ENCODE measurements at places on chromosomes 7 and 10.

DNA sequence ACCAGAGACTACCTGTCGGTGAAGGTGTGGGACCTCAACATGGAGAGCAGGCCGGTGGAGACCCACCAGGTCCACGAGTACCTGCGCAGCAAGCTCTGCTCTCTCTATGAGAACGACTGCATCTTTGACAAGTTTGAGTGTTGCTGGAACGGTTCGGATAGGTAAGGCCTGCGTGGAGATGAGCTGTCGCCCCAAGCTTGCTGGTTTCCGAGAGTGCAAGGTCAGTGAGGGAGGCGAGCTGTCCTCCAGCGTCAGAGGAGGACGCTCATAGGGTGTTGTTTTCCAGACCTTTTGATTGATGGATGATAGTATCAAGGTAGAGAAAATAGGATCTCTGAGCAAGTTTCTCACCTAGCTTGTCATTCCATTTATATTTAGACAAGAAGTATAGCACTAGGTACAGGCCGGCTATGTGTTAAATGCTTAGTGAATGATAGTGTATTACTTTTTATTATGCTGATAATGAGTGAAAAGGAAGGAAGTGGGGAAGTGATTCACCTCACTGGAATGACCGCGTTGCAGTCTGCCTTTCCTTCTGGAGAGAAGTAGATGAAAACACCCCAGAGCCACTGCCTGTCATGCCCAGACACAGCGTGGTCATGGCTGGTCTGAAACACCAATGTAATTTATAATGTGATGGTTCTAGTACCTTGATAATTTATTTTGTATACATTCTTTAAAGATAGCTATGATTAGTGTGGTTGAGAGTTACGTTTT, 33.9 kb downstream of the BNIP3 start:
- DNase-seq = no peak

GRCh38 chr7:40644454-40645188, 509.8 kb downstream of the SUGCT start:
- DNase-seq = no peak

DNA sequence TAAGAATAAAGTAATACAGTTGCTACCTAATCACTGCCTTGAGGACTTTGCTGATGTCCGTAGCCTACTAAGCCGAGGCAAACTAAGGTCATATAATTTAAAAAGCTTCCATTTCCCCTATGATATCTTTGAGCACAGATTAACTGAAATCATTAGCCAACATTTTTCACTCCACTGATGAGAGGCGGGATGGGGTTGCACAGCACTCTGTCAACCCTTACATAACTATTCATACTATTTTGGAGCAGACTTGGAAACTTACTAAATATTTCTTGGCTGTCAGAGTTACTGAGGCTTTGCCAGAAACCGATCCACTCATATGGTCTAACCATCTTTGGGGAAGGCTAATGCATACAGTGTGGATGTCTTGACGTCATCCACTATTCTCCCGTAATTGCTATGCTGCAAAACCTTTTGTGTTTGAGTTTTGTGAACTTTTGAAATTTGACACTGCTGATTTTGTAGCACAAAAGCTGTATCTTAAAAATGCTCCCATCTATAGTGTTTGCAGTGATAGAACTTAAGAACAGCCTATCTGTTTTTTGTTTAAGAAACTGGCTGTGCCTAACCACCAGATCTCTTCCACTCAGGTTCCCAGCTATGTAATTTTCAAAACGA, 248.7 kb downstream of the TSPAN12 start:
- DNase-seq = no peak

- no peak for DNase-seq
Observed at GRCh38 chr7:53602817-53603418, 567.5 kb downstream of the POM121L12 start.

DNA sequence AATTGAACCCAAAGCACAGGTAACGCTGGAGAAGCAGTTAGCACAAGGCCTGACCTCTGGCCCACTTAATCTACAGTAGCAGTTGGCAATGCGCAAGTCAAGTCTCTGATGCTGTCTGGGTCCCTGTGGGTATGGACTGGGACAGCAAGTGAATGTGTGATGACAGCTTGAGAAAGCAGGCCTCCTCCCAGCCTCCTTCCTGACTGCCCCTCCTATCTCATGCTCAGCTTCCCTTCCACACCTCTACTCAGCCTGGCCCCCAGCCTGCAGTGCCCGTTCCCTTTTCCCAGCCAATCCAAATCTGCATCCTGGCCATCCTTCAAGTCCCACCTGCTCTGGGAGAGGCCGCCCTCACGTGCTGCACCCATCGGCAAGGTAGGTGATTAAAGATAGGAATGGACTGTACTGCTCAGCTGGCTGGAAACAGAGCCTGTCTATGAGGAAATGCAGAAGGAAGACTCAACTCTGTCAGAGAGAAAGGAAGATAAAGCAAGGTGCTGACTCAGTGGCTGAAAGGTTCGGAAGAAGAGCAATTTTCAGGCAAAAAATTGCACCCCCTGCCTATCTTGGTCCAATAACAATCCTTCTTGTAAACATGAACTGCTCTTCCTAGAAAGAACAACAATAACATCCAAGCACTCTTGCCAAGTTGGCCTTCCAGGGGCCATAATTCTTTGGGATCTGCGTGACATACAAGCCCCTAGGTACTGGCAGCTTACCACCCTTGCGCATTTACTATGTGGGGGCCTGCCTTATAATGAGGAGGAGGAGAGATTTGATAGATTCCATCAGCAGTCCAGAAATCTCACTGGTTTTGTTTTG, 16.6 kb upstream of the FGFR2 start:
- DNase-seq = no peak

DNA sequence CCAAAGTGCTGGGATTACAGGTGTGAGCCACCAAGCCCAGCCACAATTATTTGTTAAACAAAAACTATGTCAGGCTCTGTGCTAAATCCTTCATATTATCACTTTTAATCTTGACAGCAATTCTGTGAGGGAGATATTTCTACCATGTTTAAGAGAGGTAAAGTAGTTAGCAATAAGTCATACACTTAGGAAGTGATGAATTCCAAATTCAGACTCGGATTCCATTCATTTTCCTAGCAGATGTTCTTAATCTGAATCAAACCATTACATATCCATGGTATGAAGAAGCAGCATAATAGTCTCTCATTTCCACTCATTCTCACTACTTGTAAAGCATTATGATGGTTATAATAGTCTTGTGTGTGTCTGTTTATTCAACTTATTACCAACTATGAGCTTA, 2.9 kb upstream of the CD36 start:
- no peak for DNase-seq

DNA sequence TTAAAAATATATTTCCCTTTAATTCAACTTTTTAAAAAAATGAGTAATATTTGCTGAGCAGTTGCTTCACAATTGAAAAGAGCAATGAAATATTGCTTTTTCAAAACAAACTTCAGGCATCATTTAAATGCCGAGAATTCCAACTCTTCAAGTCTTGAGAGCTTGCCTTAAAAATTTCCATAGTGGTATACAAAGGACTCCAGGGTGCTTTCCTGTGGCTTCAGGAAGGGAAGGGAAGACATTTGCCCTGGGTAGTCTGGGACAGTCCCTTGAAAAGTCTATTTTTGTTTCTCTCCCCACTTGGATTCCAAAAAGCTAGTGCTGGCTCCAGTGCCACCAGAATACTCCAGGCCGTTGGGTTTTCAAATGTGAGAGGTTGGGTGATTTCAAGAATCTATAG, 71.7 kb downstream of the HYCC1 start:
- no peak for DNase-seq

DNA sequence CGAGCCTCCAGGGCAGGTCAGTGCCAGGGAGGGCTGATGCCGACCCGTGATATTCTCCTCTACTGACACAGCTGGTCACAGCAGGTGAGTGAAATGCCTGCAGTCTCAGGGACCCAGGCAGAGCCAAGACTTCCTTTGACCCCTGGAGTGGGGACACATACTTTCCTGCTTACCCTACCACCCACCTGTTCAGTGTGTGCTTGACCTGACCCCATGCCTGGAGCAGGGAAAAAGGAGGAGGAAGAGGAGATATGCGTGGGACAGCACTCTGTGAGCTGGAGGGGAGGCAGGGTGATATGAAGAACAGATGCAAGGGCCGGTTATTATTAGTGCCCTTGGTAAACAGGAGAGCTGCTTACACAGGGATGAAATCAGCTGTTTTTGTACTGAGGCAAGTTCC, 40.8 kb upstream of the WIPF3 start:
- no peak for DNase-seq

- DNase-seq = no peak
Observed at GRCh38 chr10:36882781-36883180, 242.6 kb upstream of the ANKRD30A start.

GRCh38 chr7:142908921-142909890, 23.7 kb upstream of the TRPV6 start:
- no peak for DNase-seq

- DNase-seq = no peak
Observed at GRCh38 chr10:111646021-111646420, 537.5 kb downstream of the GPAM start.

DNA sequence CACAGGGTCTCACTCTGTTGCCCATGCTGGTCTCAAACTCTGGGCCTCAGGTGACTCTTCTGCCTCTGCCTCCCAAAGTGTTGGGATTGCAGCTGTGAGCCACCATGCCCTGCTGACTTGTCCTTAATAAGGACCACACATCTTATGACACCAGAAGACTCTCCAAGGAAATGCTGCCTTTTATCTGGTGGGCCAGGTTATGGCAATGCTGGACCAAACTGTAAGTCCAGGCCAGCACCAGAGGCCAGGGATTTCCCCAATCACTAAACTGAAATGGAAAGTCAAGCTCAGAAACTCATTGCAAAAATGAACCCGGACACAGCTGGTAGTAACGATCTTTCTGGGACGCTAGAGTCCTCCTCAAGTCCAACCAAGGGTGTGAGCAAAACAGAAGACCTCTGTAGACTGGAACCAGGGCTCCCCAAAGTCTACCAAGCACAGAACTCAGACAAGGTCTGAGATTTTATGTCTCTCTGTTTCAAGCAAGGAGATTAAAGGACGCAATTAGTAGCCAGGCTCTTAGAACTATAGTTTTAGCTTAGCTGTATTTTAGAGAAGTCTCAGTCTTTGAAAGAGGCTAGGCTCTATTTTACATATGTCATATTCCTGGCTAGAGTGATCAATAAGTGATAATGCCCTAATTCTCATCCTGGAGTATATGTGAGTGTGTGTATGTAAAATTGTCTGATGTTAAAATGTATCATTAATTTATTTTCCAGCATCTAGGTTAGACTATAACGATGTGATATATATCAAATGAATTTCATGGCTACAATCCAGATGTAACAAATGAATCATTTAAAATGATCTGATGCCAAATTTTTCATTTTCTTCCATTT, 74.0 kb upstream of the ITGB1 start:
- DNase-seq = no peak

DNA sequence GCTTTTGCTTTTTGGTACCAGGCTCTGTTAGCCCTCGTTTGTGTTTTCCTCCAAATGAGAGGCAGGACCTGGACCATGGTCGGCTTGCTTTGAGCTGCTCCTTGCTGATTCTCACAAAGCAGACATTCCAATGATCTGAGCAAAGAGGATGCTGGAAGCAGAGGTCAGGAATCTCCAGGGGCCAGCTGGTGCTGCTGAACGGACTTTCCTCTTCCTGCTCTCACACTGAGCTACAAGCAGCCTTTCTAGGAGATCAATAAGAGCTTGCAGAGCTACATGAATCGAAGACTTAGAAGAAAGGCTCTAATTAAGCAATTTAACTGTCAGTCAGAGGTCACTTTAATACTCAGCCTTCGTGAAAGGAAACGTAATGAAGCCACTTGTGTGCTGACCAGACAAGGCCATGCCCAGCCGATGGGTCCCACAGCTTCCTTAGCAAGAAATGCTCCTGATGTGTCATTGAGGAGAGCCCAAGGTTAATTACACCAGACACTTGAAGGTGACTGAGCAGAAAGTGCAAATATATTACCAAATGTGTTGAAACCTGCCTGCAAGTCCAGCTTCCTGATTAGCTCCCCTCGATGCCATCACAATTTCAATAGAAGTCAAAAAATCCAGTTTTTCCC, 151.3 kb upstream of the RSU1 start:
- DNase-seq = no peak

- DNase-seq = no peak
Observed at GRCh38 chr10:117002206-117002605, 2.8 kb downstream of the SHTN1 start.

- no peak for DNase-seq
Observed at GRCh38 chr7:115306586-115306985, 384.7 kb downstream of the MDFIC start.

DNA sequence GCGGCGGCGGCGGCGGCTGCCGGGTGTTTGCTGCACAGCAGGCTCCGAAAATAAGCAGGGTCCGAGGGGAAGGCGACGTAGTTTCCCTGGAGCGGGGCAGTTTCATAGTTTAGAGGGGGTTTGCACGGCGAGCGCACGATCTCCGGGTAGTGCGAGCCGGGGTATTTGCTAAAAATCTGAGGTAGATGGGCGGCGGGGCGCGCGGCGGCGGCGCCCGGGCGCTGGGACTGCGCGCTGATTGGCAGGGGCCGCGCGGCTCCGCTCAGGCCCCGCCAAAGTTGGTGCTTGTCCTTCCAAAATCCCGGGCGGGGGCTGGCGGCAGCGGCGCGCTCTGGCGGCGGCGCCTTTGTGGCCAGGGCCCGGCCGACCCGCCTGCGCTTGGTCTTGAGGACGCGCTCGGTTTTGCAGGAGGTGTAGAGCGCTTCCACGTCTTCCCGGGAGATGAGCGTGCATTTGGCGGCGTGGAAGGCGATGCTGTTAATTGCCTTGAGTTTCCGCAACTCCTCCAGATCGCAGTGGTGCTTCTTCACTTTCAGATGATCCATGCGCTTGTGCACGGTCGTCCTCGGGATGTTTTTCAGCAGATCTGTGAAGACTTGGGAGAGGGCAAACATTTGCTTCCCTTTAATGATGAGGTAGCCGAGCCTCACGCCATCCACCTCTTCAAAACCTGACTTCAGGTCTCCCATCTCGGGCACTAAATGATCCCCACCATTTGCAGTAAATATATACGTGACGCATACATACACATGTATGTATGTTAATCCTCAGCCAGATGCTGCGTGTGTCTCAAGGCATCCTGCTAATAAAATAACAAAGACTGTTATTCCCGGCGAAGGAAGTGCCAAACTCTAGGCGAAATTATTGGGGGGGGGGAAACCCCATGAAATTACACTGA, 8.1 kb downstream of the SKIDA1 start:
- DNase-seq = no peak

GRCh38 chr10:104040862-104041789, 44.6 kb downstream of the COL17A1 start:
- DNase-seq = no peak

- no peak for DNase-seq
Observed at GRCh38 chr10:107437921-107438320, 273.4 kb upstream of the SORCS1 start.

DNA sequence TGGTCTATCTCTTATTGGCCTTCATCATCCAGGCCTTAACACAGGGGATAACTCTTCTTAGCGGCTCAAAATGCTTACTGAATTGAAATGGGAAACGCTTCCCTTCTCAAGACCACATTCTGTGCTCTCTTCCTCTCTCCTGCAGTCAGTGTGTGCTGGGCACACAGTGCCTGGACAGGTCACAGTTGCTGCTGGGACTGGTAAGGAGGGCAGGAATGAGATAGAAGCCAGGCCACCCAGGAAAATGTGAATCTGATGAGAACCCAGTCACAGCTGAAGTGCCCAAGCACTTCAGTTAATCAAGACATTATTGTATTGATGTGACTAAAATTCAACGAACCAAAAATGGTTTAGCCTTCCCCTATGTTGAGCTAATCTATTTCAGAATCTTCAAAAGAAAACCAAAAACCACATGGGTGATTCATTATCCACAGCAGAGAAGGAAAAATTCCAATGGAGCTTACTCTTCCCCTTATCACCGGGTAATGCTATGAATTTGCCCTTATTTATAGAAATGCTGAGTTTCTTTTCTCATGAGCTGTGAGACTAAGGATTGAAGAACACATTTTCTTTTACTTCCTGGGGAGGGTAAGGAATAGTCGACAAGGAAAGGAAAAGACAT, 41.2 kb upstream of the PLPP4 start:
- no peak for DNase-seq

Data from NCI-H2107 (cell line).